ENCODE measurements at places on chromosomes 5 and 9.
A peak's percentile ranks its signal among the peaks of the same experiment; 100 is the strongest.

- no peak for DNase-seq
These were observed 220.0 kb upstream of the ADAMTSL1 start for GRCh38 chr9:18253950-18254349.

DNA sequence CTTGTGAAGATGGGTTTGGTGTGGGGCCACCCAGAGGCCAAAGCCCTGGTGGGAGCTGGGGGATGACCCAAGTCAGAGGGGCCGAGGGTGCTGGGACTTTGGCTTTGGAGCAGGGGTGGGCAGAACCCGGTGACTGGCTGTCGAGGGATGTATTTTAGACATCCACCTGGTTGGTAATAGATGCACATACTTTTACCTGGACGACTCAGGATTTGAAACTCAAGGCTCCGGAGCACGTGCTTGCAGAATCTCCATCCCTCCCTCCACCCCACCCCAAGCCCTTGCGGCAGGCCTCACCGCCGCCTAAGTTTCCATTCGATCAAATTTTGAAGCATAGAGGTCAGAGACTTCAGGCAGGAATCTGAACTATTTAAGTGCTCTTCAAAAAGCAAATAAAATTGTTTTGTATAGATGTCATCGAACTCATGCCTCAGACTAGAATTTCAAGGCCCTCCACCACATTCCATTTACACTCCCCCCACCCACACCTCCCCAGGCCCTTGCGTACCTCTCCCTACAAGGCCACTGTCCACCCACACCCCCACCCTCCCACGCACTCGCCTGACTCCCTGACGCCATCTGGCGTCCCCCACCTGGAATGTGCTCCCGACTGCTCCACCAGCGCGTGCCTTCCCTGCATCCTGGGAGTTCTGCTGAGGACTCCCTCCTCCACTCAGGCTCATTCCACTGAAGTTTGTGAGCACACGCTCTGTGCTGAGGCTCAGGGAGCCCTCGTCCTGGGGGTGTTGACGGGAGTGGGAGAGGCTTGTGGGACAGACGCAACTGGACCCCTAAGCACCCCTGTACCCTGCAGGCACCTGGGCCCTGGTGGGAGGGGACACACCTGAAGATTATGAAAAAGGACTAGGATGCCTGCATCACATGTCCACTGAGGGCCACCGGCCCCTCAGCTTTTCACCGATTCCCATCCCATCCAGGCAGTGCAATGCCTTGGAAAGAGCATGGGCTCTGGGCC, 56.4 kb upstream of the RPL26L1 start:
- peak; percentile 82 for DNase-seq

DNA sequence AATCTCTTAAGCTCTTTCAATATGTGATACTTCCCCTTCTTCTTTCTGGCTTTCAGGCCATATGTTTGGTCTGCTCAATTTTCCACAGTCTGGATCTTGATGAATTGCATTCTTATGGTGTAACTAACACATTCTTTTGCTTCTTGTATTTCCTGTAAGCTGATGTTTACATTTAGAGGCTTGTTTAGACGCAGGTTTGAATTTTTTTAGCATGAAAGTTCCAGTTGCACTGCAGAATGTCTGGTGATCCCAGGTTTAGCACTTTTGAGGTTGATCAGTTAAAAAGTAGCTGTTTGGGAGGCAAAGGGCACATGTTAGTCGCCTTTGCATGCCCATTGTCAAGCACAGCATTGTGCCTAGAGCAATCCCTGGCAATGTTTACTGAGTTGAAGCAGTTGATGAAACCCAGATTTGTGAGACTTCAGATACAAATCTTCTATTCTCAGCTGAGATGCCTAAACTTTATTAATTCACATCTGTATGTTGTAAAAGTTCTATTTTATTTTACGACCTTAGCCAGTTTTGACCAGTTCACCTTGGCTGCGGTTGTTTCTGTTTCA, 59.6 kb upstream of the SPATA31C2 start:
- DNase-seq: no peak

GRCh38 chr5:62506659-62507460, 71.8 kb upstream of the LRRC70 start:
- peak; percentile 5 for DNase-seq

- DNase-seq: no peak
These were observed 180.0 kb upstream of the KLF9 start for GRCh38 chr9:70594386-70594944.

- DNase-seq: no peak
These were observed 393.7 kb downstream of the CDK5RAP2 start for GRCh38 chr9:120186276-120186675.

DNA sequence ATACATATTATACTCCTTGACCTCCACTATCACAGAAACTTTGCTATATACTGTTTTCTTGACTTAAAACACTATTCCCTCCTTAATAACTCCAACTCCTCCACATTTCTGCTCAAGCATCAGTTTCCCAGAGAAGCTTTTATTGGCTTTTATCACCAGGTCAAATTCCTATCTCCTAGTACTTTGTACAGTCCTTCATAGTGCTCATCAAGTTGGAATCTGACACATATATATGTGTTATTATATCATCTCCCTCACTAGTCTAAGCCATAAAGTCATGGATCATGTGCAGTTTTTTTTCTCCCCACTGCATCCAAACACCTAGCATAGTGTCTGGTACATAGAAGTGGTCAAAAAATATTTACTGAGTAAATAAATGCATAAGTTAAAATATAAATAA, 59.1 kb downstream of the BHMT start:
- DNase-seq: no peak

DNA sequence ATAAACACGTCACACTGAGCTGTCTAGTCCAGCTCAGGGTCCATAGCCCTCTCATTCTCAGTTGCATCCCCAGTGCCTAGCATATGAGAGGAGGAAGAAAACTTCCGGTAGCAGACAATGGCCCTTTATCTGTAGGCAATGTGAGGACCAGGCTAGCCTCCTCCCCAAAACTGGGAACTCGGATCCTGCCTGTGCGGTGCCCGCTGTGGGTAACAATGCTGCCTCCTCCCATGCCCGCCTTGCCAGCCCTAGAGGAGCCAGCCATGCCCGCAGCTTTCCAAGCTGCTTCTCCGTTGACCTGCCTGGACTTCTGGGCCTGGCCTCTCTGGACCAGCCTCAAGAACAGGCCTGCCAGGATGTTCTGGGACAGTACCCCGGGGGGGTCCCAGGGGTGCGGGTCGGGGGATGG, 74.6 kb upstream of the ORM1 start:
- DNase-seq: no peak

DNA sequence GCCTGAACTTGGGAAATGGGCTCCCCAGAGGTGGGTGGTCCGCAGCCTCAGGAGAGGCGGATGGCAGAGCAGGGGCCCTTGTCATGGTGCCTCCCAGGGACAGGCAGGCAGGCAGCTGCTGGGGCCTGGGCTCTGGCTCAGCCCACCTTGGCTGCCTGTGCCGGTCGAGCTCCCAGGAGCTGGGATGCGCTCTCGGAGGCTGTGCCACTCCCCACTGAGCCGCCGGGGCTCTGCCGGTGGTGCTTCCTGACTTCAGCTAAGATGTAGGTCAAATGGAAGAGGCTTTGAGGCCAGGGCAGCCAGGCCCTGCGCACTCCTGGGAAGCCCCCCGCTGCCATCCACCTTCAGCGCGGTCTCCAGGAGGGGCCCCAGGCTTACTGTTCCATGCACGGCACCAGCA, 41.0 kb downstream of the KCNT1 start:
- no peak for DNase-seq

GRCh38 chr9:105296877-105297287, 52.4 kb downstream of the SLC44A1 start:
- peak; percentile 86 for DNase-seq

GRCh38 chr5:79059674-79060073, 9.8 kb downstream of the DMGDH start:
- no peak for DNase-seq

GRCh38 chr9:127545196-127546124, 66.6 kb upstream of the STXBP1 start:
- DNase-seq: peak; percentile 50

DNA sequence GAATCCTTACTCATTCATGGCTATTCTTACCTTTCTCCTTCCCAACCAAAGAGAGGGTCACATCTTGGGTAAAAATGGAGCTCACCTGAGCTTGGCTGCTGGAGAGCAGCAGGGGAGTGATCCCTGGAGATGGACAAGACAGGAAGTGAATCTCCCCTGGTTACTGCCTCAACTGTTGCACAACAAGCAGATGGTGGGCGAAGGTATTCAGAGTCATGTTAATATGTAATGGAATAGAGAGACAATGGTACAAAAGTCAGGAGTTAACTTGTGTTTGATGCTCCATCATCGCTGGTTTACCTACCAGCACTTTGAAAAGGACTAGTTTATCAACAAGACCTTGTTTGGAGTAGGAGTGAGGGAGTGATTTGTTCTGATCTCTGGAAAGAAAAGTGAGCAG, 13.0 kb upstream of the PLPP1 start:
- DNase-seq: no peak

DNA sequence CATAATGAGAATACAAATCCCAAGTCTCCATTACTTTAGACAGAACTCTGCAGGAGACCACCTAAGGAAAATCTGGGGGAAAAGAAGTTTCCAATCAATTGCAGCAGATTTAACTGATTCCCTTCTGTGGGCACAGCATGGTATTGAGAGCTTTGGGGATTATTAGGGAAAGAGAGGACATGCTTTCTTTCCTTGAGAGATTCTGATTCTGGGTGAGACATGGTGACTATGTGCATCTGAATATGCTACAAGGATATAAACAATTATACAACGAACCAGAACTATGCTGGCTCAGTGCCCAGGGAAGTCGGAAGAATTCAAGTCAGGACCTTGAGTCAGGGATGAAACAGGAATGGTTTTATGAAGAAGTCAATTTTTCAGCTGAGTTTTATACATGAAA, 183.7 kb downstream of the PDE4D start:
- DNase-seq: no peak

- DNase-seq: peak; percentile 56
These were observed 75.3 kb downstream of the ARHGAP26 start for GRCh38 chr5:142845402-142845921.

- DNase-seq: peak; percentile 44
These were observed 48.0 kb upstream of the FAM120AOS start for GRCh38 chr9:93501406-93501805.

DNA sequence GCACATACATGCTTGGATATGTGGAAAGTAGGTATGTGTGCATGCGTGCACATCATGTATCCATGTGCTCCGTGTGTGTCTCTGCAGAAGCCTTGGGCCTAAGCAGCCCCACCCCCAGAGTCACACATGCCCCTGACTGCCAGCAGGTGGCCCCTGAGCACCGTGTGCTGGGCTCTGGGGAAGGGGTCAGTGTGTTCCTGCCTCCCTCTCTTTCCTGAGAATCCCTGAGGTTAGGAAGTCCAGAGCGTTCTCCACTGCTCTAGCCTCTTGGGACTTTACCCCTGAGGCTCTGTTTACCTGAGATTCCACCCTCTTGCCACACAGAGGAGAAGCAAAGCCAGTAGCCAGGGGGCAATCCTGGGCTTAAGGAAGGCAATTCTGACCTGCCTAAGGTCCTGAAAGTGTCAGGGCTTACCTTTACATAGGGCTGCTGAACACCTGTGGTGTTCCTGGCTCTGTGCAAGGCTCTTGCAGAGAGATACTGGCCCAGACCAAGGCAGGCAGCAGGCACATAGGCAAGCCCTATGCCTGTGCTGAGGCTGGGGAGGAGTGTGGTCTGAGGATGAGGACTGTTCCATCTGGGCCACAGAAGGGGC, 207.3 kb downstream of the TMEM38B start:
- peak; percentile 17 for DNase-seq

DNA sequence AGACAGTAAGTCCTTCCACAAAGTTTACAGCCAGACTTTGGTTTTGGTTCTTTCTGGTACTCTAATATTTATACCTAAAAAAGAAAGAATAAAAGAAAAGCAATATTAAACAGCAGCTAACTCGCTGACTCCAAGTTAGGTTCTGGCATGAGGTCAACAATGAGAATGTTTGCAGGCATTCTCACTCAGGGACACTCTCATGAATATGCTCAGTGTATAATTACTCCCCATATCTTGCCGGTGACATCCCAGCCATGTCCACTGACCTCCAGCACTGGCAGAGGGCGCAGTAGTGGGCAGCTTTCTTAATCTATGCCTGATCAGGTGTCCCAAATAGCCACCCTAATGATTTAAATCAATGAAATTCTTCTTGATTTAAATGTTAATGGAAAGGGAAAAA, 151.5 kb downstream of the BNC2 start:
- no peak for DNase-seq

DNA sequence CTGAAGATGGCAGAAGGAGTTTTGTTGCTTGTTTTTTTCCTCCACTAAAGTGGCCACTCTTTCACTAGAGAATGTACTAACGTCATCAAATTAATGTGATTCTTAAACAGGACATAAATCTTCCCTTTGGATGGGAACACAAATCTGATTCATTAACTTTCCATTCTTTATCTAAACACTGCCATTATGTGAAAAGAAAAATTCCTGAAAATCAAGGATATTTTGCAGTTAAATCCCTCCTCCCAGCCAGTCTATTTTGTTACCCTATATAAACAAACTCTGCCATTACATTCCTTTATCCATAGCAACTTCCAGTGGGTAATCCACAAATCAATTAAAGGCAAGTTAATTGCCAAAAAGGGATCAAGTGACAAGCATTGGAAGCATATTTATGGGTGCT, 546.5 kb downstream of the PDE4D start:
- no peak for DNase-seq

DNA sequence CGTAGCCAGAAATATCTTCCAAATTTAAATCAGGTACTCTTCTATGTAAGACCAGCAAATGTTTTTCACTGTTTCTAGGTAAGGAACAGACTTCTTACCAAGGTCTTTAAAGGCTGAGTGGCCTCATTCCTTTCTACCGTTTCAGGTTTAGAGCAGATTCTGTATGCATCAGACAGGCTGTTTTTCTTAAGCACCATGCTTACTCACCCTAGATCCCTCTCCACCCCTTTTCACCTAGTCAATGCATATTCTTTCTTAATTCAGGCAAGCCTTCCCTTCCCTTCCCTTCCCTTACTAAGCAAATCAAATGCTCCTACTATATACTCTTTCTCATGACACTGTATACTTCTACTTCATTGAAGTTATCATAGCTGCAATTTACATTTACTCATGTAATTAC, 70.7 kb downstream of the RFX3 start:
- no peak for DNase-seq

DNA sequence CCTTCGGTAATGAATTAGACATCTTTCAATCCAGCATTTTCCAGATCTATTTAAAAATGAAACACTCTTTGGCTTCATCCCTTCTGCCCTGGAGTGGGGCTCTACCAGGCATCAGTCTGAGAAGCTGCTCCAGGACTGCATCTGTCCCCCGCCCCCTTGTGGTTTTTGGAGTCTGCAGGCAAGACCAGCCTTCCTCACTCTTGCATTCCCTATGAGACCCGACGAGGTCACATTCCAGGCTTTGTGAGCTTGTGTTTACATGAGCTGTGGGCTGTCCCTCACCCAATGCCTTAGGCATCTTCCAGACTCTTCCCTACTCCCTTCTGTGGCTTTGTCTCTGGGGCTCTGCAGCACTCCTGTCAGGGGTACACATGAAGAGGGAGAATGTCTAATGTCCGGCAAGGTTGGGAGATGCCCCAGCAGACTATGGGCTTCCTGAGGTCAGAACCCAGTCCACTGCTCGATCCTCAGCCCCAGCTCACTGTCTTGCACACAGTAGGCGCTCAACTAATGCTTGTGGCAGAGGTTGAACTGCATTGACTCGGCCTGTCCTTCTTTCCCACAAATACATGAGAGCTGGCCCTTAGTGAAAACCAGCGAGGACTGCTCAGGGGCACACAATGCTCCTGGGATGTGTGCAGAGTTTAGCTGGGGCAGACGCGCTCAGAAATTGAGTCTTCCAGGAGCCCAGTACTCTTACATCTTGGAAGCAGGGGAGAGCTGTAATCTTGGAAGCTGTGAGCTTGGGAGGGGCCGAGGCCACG, 11.7 kb upstream of the GADD45G start:
- no peak for DNase-seq

GRCh38 chr5:43648499-43649124, 45.6 kb downstream of the NNT start:
- no peak for DNase-seq

GRCh38 chr9:32394381-32395049, 10.1 kb downstream of the ACO1 start:
- peak; percentile 5 for DNase-seq

All from lung microvascular endothelial cell (primary cell).